Effector CD4-positive, alpha-beta T cell (primary cell): ENCODE measurements at places on chromosomes 5 and 9.

DNA sequence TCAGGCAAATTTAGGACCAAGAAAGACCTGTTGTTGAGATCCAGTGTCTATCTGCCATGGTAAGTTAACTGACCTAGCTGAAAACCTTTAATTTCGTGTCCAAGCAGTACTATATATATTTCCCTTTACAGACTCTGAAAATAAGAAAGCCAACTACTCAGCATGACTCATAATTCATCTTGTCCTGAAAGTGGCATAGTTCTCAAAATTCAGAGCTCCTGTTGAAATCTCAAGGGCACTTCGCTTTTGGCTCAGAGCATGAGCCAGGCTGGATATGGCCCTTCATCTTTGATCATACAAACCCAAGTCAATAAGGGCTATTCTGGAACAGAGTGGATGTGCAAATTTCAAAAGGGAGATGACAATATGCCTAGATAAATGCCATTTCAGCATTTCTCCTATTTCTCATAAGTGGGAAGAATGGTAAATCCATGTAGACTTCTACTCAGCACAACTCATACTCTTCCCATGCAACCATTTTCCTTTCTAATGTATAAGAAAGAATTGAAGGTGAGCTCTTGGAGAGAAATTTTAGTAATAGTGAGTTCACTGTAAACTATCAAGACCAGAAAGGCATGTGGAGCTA, 567.9 kb upstream of the DAB2 start:
- no peak for DNase-seq

GRCh38 chr5:154369682-154370081, 76.1 kb upstream of the SAP30L start:
- no peak for DNase-seq

- no peak for DNase-seq
Observed at GRCh38 chr5:108387758-108388157, 5.9 kb upstream of the FBXL17 start.

DNA sequence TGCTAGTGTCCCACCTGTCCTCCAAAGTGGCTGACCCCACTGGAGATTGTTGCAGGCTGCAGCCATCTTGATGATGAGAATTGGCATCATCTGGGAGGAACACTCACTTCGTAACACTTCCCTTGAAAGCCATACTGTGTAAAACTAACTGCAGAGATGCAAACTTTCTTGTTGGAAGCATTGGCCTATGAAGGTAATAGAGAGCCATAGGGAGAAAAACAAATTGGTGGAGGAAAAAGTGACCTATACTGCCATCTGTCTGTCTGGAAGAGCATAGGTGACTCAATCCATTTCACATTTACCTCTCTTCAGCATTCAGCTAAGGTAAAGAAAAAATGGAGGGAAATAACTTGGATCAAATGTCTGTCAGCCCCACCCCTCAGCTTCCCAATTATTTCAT, 473.4 kb downstream of the NTRK2 start:
- no peak for DNase-seq

DNA sequence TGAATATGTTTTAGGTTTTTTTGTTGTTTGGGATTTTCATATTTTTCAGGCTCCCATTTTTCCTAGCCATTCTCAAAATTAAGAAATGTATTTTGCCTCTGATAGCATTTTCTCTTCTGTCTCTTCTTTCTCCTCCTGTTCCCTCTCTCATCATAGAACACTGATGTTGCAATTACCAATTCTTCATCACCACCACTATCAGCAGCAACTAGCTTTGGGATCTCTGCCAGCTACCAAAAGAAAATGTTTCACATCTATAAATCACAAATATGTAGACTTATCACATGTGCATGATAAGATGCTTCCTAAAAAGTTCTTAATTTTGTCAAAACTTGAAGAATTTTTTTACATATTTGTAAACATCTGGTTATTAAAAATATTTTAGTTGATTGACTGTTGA, 887.1 kb downstream of the MAT2B start:
- DNase-seq, result no peak

GRCh38 chr5:57529864-57530263, 47.3 kb upstream of the ACTBL2 start:
- no peak for DNase-seq

- DNase-seq, result no peak
Observed at GRCh38 chr5:119131530-119132304, 60.8 kb downstream of the DMXL1 start.

GRCh38 chr5:96772542-96772941, 35.2 kb downstream of the ERAP1 start:
- no peak for DNase-seq

DNA sequence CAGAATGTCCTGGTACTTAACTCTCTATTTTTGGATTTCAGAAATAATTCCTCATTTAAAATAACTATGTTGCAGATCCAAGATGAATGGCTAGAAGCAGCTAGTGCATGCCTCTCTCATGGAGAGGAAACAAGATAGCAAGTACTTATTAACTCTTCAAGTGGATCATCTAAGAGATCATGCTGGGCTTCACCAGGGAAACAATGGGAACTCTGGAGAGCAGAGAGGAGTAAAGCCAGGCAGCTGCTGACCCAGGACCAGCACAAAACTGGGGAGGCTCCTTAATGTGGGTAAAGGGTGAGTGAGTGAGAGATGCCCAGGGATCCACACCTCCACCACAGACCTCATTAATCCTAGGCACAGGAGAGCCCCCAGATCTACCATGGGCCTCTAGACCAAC, 897.8 kb upstream of the ACO1 start:
- DNase-seq, result no peak

GRCh38 chr5:122755783-122756182, 19.1 kb upstream of the SNX2 start:
- DNase-seq, result no peak

GRCh38 chr9:69718218-69718617, 41.6 kb downstream of the PTAR1 start:
- DNase-seq, result no peak

- peak; percentile 74 for DNase-seq
Observed at GRCh38 chr9:2017331-2018161, 2.4 kb downstream of the SMARCA2 start.

DNA sequence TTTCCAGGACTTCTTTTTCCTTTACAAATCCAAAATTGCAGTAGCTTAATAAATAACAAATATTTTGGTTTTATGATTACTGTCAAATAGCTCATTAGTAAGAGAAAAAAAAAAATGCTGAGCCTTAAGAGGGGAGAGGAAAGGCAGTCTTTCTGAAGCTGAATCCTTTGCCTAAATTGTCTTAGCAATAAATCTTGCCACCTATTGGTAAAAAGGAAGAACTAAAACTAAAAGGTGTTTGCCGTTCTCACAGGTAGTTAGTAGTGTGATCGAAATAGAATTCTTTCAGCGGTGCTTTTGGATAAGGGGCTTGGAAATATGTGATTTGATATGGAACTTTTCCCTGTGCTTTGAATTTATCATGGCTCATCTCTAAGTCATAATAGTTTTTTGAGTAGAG, 31.2 kb downstream of the PIK3R1 start:
- no peak for DNase-seq

DNA sequence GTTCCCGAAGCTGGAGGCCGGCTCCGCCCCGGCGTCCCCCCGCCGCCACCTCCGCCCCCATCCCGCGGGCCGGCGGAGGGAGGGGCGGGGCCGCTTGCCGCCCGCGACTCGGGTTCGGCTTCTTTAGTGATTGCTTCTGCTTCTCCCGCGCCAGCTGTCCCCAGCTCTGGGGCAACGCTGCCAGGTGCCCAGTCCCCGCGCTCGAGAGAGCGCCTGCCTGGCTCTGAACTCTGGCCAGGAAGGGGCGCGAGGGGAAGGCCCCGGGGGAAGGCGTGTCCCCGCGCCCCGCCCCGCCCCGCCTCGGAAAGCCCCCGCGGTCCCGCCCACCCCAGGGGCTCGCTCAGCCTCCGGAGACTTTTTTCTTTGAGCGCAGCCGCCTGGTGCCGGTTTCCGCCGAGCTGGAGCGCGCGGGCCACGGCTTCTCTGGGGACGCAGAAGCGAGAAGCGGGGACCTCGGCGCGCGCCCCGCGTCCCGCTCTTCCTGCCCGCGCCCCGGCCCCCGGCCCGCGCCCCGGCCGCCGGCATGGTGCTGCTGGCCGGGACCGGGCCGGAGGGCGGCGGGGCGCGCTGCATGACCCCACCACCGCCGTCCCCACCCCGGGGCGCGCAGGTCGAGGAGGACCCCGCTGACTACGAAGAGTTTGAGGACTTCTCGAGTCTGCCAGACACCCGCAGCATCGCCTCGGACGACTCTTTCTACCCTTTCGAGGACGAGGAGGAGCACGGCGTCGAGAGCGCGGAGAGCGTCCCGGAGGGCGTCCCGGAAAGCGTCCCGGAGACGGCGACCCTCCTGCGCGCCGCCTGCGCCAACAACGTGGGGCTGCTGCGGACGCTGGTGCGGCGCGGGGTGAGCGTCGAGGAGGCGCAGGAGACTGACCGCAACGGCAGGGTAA, at the start of gene ANKRD33B:
ANKRD33B (plus strand) TSS at position 126 of the 893 bp plus-strand sequence; CDS start at position 524, 398 bp downstream.
- peak; percentile 67 for DNase-seq

DNA sequence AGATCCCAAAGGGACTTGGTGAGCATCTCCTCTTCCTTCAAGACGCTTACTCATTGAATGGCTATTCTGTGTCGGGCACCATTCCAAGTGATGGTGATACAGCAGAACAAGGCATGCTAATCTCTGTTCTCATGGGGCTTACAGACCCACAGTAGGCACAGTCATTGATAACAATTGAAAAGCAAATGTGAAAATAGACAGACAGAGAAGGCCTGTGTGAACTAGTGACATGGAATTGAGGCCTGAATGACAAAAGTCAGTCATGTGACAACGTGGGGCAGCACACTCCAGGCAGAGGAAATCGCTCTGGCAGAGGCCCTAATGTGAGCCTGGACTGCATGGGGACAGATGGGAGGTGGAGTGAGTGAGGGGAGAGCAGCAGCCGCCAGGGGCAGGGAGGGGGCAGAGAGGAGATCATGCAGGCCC, 70.7 kb upstream of the CPLX2 start:
- DNase-seq, result no peak

GRCh38 chr9:99605016-99605743, 216.5 kb upstream of the NR4A3 start:
- DNase-seq, result no peak

DNA sequence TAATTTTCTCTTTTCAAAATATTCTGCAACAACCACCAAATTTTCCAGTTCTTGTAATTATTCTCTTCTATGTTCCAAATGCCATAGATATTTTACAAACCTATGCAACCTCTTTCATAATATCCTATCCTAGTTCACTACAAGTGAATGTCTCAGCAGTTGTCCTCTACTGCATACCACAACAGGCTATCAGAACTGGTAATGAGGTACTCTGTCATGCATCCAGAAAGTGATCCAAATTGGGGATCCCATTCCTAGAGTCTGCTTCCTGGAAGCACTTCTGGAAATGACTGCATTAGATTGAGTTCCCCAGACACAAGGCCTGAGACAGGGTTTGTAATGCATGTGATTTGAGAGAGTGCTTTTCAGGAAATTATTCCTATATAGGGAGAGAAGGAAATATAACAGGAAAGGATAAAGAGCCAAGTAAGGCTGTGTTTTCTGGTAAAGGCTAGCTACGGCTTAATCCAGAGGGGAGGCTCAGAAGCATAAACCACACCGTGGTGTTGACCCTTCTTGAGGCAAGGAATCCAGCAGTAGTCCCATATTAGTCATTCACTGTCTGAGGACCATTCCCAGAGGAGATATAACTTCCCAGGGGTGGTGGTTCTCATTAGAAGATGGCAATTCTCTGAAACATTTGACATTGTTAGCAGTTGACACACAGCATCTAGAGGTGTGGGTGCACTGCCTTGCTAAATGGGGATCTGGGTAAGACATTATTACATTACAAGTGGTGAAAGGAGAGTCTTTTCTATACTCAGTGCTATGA, 80.3 kb upstream of the FST start:
- DNase-seq, result no peak

DNA sequence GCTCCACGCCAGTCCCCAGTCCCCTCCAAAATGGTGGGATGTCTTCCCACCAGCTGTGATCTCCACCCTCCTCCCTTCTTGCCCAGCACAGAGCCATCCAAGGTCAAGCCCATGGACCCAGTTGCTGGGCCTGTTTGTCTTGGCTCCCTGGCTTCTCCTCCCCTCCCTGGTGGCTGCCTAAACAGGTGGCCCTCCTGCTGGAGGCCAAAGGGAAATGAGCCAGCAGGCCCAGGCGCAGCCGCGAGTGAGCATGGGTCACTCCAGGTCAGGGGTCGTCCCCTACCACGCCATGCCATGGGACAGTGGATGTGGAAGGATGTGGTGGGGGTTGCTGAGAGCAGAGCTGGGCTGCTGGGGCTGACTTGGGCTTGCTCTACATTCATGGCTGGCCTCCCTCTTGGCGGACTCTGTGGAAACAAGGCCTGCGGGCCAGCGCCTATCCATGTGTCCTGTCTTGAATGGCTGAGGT, 33.6 kb downstream of the COL15A1 start:
- no peak for DNase-seq

GRCh38 chr9:115300874-115301273, 182.9 kb upstream of the TNC start:
- DNase-seq, result no peak

GRCh38 chr5:77973253-77973609, 197.1 kb upstream of the TBCA start:
- no peak for DNase-seq

DNA sequence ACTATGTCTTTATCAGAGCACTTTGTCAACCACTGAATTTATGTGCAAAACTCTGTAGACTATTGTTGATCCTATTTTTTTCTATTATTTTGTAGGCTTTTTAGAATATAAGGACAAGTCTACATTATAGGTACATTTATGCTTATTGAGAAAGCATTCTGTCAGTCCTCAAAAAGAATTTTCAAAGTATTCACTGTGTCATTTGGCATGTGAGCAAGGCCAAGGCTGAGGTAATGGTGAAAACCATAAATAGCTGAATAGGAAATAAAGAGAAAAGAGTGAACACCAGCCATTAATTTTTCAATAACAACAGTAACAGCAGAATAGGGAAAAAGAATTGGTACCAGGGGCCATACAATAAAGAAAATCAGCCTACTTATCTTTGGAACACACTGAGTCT, 21.0 kb downstream of the SKIC3 start:
- no peak for DNase-seq

GRCh38 chr9:117725426-117725887, 21.3 kb downstream of the TLR4 start:
- DNase-seq, result no peak

GRCh38 chr9:105694190-105694847, at the start of gene TMEM38B:
Gene TMEM38B (plus strand): TSS chr9:105694541. CDS start chr9:105694661, 120 bp downstream.
- DNase-seq, result peak; percentile 64

GRCh38 chr5:57176350-57176857, 2.5 kb downstream of the GPBP1 start:
- no peak for DNase-seq

DNA sequence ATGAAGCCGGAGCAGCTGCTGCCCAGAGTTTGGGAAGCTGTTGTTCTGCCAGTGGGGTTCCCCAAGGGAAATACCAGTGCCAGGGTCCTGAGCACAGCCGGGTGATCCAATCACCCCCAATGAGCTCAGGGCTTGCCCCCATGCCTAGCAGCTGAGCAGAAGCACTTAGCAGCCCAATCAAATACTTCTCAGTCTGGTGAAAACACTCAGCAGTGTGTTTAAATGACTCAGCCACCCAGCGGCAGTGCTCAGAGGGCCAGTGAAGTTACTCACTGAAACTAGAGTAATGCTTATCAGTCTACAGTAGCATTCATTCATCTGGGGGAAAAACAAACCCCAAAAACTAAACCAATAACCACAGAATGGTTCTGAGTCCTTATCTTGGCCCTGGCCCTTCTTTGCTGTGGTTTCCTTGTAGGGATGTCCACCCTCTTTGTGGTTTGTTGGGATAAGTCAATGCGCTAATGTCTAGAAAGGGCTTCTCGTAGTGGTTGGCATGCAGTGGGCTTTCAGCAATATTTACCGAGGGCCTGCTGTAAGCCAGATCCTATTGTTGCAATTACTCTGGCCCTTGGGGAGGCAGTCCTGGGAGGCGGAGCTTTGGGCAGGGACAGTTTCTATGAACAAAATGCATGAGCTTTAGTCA, 43.1 kb downstream of the LHX2 start:
- DNase-seq, result no peak
